ENCODE measurements at places on chromosomes 12 and 14.

GRCh38 chr12:15603474-15604085 is 185.6 kb downstream of the EPS8 start:
- peak; percentile 14 for DNase-seq

- DNase-seq: no peak
Measured at GRCh38 chr14:37641117-37641516, 45.7 kb downstream of the TTC6 start.

GRCh38 chr14:95498622-95499353 is 17.7 kb downstream of the SYNE3 start:
- no peak for DNase-seq

DNA sequence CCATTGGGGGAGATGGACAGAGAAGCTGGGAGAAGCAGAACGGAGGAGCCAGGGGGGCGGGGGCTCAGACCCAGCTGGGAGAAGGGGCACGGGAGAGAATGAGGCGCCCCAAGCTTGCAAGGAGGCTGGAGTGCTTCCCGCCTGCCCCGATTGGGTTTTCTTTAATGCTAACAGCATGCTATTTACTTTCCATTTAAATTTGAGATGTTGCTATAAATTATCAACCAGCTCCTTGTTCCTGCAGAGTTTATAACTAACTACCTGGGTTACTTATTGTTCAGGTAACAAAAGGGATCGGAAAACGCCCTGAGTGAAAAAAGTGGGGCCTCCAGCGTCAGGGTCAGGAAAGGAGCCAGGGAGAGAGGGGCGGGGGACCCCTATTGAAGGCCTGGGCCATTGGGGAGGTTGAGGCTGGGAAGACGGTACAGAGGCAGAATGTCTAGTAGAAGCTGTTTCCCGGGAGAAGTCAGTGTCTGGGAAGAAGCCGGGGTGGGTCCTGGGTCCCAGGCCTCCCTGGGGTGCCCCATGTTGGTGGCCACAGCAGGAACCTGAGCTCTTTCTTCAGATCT is 2.5 kb downstream of the HNF1A start:
- DNase-seq: no peak

DNA sequence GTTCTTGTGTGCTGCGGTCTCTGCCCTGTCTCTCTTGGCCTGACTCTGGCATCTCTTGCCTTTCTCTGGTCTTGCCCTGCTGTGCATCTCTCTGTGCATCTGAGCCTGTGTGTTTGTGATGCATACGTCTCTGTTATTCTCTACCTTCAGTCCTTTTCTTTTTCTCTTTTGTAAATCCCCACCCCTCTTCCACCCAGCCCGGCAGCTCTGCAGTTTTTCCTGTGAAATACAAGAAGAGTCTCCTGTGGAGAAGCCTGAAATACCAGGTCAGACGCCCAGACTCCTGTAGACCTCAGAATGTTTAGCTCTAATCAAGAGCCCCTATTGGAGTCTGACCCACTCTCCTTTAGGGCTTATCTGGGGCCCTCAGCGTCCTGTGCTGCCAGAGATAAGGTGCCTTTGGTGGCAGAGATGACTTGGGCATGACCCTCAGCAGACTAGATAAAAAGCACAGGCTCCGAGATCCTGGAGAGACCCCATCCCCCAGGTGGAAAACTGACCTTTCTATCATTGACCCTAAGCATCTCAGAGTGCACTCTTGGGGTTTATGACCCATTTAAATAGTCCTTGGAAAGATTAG is 167.5 kb upstream of the SRRM4 start:
- no peak for DNase-seq

DNA sequence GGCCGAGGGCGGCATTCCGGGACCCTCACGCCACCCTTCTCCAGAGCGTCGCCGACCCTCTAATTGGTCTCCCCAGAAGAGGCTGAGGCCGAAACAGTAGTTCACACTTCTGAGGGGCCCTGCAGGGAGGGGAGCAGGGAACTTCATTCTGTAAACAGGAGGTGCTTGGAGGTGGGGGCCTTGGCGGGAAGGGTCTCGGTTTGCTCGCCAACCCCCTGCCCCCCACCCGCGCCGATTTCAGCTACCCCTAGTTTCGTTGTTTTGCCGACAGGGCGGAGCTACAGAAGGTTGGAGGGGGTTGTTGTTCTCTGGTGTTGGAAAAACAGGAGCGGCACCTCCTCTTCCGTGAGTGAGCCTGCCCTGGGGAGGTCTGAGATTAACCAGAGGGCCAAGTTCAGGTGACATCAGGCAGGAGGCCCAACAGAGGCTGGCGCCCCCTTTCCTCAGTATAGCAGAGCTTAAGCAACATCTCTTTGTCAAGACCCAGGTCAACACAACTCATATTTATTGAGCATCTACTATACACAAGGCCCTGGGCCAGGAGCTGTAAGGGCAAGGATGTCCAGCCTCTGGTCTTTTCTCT is 682 bp downstream of the ERBB3 start:
- DNase-seq: no peak

GRCh38 chr14:92336363-92336762 is 13.4 kb downstream of the SLC24A4 start:
- no peak for DNase-seq

DNA sequence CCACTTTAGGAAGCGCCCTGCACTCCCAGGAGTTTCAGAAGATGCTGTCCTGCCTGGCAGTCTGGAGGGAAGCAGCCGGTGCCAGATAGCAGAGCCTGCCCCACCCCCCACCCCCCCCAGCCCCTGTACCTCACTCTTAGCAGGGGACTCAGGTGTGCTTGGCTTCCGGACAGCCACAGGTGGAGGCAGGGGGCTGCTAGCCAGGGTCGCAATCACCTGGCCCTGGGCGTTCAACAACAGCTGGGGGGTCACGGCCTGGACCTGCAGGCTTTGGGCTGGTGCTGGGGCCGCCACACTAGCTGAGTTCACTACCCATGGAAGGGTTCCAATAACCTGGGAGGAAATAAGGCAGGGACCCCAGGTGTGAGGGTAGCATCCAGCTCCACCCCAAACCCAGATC is 22.0 kb downstream of the POU6F1 start:
- no peak for DNase-seq
